ENCODE measurements at places on chromosomes 6 and 20.
A peak's percentile ranks its signal among the peaks of the same experiment; 100 is the strongest.

DNA sequence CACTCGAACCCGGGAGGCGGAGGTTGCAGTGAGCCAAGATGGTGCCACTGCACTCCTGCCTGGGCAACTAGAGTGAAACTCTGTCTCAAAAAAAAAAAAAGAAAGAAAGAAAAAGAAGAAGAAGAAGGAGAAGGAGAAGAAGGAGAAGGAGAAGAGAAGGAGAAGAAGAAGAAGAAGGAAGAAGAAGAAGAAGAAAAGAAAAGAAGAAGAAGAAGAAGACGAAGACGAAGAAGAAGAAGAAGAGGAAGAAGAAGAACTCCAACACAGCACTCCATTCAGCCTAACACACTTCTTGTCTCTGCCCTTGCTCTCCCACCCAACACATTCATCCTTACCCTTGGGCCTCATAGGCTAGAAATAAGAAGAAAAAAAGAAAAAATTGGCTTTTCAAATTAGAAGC, 6.9 kb downstream of the ZFP57 start:
- no peak for DNase-seq

GRCh38 chr6:33820784-33821520, 17.1 kb upstream of the MLN start:
- DNase-seq, result no peak

DNA sequence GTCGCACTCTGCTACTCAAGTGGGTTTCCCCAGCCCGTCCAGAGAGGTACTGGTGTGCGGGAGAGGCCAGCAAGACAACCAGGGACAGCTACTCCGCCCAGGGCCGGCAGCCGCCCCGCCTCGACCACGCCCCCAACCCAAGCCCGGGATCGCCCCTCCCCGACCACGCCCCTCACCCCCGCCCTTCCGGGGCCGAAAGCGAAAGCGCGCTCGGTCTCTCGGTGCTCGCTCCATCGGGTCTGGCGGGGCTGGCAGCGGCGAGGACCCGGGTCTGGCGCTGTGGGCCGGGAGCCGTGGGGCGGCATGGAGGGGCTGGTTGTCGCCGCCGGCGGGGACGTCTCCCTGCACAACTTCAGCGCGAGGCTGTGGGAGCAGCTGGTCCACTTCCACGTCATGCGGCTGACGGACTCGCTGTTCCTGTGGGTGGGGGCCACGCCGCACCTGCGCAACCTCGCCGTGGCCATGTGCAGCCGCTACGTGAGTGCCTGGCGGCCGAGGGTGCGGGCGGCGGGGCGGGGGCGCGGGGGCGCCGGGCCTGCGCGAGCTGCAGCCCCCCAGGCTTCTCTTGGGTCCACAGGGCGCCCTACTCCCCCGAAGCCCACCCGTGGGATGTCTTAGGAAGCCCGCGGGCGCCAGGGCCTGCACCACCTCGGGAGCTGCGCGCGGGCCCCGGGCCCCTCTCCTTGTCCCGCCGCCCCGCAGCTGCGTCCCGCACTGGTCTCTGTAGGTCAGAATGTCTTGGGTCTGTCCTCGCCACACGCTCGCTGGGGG, at the start of gene PSMG4:
PSMG4 (plus strand) TSS at position 228 of the 771 bp plus-strand sequence; CDS start at position 304, 76 bp downstream.
- peak; percentile 85 for DNase-seq

DNA sequence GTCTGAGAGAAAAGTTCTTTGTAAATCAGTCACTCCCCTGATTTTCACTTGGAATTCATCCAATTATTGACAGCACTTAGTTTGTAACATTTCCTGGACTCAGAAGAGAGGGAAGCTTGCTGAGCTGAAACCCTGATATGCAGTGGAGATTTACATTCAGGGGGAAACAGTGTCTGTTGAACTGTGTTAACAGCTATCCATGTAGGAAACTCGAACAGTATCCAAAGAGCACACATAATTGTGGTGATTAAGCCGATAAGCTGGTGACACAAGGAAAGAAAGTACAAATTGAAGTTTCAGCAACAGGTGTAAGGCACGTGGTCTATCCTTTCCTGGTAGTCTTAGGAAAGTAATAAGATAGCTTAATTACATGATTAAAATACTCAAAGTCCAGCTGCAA, 78.1 kb upstream of the FLRT3 start:
- DNase-seq, result no peak

GRCh38 chr6:50198245-50198644, 148.5 kb upstream of the DEFB112 start:
- peak; percentile 26 for DNase-seq

DNA sequence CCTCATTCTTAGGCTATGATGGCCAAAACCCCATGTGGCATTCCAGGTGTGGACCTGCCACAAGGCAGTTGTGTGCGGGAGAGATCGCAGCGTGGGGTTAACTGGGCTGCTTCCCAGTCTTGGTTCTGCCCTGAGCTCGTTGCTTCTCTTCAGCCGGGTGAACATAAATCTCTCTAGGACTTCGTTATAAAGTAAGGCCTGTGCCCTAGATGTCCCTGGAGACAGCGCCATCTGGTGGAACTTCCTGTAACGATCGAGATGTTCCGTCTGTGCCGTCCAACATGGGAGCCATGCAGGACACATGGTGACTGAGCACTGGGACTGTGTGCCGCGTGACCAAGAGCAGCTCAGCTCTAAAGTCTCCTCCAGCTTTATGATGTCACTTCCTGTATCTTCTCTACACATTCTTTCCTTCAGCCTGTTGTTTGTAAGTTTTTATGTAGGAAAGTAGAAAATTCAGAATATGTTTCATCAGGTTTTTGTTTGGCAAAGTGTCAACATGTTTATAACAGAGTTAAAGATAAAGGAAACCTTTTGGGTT, 26.8 kb upstream of the RPP40 start:
- DNase-seq, result peak; percentile 94

DNA sequence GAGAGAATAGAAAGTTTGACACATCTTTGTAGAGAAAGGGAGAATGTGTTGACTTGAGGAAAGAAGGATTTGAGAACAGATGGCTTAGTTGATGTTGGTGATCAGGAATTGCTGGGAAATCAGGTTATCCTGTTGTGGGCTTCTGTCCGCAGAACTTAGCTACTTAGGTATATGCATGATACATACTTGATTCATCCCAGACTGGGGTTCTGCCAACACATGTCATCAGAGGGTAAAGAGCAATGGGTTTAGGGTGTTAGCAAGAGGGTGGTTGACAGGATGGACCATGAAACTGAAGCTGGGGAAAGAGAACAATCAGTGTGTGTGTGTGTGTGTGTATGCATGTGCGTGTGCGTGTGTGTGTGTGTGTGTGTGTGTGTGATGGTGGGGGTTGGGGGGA, 50.6 kb upstream of the NELFCD start:
- DNase-seq, result no peak
